ENCODE measurements at places on chromosomes 13 and 19.
A peak's percentile ranks its signal among the peaks of the same experiment; 100 is the strongest.

DNA sequence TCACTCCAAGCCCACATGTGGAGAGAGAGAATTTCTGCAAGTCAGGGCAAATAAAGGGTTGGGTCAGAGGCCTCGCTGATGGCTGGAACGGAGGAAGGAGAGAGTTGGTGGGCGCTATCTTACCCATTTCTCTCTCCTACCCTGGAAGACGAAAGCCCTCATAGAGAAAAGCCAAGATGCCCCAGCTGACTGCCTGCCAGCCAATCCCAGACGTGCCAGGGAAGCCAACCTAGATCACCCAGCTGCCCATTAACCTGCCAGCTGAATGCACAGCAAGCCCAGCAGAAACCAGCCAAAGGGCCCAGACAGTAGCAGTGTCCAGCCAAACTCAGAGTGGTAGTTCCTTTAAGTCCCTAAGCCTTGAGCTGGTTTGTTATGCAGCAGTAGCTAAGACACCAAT is 167.0 kb upstream of the ZNF507 start:
- no peak for DNase-seq

GRCh38 chr19:2015608-2015950 is at the start of gene BTBD2:
BTBD2 (minus strand) TSS chr19:2015714; CDS start chr19:2015703, 11 bp downstream.
- peak; percentile 50 for DNase-seq

GRCh38 chr13:110589793-110590390 is 25.5 kb upstream of the NAXD start:
- DNase-seq = no peak

DNA sequence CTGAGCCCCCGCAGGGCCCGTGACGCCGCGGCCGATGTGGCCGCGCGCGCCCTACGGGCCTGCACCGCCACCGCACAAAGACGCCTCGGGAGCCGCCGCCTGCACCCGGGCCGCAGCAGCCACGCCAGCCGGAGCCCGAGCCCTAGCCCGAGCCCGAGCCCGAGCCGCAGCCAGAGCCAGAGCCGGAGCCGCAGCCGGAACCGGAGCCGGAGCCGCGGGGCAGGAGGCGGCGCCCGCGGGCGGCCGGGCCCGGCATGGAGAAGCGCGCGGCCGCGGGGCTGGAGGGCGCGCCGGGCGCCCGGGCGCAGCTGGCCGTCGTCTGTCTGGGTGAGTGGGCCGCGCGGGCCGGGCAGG is 379 bp downstream of the LRP3 start:
- DNase-seq = no peak

- DNase-seq = no peak
These were observed 23.2 kb downstream of the STOML3 start for GRCh38 chr13:38967446-38967845.

DNA sequence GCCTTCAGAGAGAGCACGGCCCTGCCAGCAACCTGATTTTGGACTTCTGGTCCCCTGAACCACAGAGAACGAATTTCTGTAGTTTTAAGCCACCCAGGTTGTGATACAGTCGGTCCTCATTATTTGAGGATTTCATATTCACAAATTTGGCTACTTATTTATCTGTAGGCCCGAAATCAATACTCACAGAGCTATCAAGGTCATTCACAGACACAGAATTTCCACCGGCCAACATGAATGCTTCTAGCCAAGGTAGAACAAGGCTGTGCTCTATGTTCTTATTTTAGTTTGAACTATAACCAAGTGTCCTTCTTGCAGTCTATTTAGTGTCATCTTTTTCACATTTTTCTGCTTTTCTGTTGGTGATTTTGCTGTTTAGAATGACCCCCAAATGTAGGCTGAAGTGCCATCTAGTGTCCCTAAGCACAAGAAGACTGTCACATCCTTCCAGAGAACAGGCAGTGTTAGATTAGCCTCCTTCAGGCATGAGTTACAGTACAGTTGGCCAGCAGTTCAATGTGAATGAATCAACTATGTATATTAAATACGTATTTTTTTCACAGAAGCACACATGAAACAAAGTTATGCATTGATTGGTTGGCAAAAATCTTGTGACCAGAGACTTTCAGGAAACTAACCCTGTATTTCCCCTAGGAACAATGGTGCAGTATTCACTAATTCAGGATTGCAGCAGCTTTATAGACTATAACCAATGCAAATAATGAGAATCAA is 63.5 kb downstream of the C13orf42 start:
- peak; percentile 26 for DNase-seq

DNA sequence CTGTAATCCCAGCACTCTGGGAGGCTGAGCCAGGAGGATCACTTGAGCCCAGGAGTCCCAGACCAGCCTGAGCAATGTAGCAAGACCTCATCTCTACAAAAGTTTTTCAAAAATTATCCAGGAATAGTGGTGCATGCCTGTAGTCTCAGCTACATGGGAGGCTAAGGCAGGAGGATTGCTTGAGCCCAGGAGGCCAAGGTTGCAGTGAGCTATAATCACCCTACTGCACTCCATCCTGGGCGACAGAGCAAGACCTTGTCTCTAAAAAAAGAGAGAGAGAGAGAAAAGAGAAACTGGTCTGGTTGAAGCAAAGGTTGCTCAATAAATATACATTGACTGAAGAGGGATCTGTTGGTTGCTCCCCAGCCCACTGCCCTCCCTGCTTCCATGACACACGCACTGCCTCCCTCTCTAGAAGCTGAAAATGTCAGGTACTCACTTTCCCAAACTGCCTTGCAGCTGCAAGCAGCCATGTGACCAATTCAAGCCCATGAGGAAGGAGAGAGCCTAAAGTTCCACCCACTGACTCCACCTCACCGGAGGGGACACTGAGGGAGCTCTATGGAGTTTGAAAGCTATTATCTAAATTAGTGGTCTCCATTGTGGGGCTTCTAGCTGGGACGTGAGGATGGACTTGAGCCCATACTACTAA is 14.0 kb downstream of the CEACAM16 start:
- peak; percentile 44 for DNase-seq

DNA sequence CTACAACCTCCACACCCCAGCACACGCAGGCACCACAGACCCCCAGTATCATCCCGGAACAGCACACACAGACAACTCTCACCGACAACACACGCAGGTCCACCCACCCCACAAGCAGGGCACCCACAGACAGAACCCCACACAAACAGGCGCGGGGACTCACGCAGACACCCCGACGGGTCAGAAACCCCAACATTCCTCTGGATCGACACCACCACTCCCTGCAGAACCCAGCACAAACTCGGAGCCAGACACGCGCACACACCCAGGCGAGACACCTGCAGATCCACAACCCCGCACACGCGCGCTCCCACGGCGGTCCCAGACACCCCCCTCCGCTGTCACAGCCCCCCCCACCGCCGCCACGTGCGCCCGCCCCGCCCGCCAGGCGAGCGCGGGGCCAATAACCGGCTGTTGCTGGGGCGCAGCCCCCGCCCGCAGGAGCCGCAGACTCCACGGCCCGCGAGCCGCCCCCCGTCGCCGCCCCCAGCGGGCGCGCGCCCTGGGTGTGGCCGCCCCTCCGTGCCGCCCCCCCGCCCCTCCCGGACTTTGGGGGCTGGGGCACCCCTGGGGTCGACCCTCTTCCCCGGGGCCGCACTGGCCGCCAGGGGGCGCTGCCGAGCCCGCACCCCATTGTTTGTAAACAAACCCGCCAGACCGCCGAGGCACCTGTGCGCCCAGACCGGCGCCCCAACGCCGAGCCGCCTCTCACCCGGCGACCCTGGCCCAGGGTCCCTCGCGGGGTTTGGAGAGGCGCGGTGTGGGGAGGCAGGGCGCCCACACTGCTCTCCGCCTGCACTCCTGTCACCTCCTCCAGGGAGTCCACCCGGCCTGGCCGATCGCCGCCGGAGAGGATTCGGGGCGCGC is 712 bp downstream of the BBC3 start:
- DNase-seq = peak; percentile 82

- DNase-seq = no peak
These were observed 9.5 kb downstream of the VSTM2B start for GRCh38 chr19:29535214-29535831.

DNA sequence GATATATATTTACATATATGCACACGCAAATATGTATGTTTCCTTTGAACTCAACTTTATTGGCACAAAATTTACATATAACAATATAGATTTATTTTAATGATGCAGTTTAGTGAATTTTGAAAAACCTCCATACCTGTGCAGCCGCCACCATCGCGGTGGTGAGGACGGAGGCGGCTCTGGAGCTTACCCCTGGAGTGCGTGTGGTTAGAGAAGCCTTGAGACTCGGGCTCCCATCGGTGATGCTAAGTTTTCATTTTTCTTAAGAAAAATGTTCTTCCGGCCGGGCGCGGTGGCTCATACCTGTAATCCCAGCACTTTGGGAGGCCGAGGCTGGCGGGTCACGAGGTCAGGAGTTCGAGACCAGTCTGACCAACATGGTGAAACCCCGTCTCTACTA is 31.8 kb downstream of the GJA3 start:
- DNase-seq = no peak

GRCh38 chr13:52711286-52711685 is 28.3 kb downstream of the CNMD start:
- no peak for DNase-seq

- no peak for DNase-seq
These were observed 125.2 kb downstream of the FGF9 start for GRCh38 chr13:21796066-21796465.

DNA sequence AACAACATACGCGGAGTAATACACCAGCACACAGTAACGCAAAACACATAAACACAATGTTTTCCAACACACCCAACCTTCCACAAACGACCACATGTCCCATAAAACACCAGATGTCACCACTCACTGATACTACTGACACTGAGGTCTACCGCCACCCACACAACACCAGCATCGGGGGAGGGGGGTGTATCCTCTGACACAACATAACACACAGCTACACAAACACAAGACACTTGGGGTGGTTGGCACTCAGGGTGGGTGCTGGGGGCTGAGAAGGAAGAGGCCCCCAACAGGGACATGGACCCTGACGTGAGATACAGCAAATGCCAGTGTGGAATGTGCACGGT is 1.5 kb upstream of the KCNN4 start:
- DNase-seq = no peak

DNA sequence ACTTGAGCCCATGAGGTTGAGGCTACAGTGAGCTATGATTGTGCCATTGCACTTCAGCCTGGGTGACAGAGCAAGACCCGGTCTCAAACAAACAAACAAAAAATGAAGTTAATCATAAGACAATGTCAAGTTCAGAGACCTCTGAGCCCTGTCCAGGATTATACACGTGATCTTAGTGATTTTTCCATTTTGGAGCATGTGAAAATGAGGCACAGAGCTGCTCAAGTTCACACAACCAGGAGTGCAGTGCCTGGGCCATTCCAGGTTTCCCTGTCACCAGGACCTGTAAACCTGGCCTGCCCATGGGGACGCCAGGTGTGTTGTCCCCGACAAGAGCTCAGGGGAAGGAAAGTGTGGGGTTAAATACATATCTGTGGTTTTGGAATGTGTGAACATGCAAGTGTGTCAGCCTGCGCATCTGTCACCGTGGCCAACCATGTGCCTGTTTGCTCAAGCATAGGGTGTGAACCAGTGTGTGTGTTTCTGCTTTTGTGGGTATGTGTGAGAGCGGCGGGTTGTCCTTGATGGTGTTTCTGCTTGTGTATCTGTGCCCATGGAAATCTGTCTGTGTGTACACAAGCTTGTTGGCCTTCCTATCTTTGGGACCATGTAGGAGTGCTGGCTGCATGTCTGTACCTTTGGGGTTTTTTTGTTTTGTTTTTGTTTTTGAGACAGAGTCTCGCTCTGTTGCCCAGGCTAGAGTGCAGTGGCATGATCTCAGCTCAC is 1.5 kb upstream of the FXYD1 start:
- DNase-seq = peak; percentile 36

DNA sequence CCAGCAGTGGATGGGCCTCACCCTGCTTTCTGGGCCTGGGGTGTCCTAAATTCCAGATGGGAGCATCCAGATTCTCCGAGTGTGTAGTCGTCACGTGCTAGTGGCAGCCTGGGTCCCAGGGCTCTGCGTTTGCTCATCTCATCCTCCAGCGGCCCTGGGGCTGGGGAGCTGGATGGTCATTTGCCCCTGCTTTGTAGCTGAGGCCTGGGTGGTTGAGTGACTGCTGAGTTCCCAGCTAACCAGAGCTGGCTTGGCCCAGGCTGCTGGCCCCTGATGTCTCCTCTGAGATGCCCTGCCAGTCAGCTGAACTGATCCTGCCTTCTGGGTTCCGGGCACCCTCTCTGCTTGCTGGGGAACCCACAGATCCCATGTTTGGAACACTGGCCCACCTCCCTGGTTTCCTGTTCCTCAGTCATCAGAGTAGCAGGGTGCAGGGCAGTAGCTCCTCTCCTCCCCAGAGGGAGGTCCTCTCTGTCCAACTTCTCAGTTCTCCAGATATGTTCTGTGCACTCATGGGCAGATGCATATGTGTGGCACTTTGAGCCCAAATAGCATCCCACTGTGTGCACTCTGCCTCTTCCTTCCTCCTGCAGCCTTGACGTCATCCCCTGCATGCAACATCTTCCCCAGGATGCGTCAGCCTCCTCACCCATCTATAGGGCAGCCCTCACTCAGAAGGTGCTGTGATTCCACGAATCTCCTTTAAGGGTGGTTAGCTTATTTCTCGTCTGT is 22.4 kb upstream of the CRTC1 start:
- DNase-seq = no peak

DNA sequence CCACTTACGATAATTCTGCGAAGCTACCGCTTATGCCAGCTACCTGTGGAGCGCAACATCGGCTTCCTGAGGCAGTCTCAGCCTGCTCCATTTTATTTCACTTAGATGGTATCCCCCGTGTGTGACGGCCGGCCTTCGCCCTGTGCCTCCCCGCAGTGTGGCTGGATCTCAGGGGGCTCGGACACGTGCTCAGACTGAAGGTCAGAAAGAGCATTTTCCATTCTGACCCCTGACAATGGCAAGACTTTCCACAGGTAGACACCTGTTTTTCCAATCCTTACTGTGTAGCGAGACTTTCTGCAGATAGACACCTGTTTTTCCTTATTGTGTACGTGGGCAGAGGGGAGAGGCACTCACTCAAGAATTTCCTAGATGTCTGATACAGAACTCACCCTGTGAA is 52.7 kb downstream of the ATP11A start:
- DNase-seq = no peak

DNA sequence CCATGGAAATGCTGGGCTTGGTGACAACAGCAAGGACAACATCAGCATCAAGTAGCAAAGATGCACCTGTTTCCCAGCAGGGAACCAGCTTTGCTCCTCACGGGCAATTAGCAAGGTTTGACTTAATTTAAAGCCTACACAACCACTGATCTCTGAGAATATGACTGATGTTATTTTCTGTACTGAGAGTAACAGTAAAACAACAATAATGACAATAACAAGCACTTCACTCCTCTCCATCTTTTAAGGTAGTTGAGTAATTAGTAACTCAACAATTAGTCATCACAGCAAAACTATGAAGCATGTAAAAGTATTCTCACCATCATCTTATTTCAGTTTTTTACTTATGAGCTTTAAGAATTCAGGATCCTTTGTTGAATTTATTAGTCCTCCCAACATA is 37.3 kb downstream of the ENOX1 start:
- no peak for DNase-seq

GRCh38 chr13:41785402-41786172 is 175.3 kb downstream of the VWA8 start:
- no peak for DNase-seq

All from NAMALWA (cell line).